Activated CD4-positive, alpha-beta T cell treated with anti-CD3 and anti-CD28 coated beads for 36 hours (primary cell): ENCODE measurements at places on chromosomes 7 and 10.
A peak's percentile ranks its signal among the peaks of the same experiment; 100 is the strongest.

DNA sequence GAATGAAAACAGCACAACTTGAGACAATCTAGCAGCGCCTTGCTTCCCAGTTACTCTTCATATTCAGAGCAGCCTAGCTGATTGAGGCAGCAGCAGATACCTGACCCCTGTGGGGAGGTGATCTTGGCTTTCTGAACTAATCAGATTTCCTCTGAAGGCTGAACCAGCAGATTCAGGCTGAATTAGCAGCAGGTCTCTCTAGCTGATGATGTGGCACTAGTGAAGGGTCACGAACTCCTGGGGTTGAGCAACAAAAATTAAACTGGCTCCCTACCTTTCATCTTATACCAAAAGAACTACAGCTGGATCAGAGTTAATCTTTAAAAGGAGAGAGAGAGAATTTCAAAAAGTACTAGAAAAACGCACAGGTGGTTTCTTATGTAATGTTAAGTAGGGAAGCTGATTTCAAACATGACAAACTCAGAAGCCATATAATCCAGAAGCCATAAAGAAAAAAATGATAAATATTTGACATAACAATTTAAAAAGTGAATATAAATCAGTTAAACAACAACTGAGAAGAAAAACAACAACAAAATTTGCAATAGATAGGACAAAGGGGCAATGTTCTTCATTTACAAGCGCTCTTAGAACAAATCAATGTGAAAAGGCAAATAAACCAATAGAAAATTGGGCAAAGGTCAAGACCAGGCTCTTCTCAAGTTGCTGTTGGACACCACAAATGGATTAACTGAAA is 13.5 kb downstream of the SLC25A13 start:
- DNase-seq, result no peak

DNA sequence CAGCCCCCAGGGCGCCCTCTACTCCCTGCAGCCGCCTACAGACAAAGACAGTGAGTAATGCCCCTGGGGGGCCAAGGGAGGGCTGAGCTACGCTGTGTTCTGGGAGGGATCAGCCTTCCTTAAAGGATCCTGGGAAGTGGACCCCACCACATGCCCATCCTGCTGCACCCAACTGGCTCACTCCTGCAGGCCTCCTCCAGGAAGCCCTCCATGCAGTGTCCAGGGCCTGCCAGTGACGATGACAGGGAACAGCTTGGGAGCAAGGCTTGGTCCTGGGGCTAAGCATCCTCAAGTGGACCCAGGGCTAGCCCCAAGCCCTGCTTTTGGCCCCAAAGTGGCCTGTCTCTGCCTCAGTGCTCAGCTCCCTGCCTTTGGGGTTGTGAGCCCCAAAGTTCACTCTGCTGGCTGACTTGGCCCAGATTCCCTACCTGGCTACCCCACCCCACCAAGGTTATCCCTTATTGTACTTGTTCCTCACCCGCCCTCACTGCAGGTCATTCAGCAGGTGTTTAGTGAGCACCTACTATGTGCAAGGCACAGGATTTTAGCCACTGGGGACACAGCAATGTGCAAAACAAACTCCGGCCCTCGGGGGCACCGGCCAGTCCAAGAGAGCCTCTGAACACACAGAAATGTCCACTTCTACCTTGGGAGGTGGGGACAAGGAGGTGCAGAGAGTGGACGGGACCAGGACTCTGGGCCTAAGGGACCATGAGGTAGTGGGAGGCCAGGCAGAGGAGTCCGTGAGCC is 83.5 kb downstream of the MYL10 start:
- DNase-seq, result no peak

DNA sequence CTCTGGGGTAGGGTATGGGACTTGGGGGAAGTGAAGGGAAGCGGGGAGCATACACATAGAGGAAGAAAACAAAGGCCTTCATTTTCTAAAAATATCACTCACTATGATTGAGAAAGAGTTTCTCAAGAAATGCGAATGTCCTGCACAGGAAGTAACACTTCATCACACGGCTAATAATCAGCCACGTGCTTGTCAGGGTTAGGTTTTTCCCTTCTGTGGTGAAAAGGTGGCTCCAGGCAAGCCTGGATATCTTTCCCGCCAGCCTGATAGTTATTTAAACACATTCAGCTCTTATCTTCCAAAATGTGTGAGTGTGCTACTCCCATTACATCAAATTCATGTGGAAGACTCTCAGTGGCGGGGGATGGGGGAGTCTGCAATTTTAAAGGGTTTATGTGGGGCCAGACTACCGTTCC is 166.4 kb upstream of the ADO start:
- DNase-seq, result no peak

- DNase-seq, result no peak
Observed at GRCh38 chr7:69419934-69420333, 178.3 kb upstream of the AUTS2 start.

DNA sequence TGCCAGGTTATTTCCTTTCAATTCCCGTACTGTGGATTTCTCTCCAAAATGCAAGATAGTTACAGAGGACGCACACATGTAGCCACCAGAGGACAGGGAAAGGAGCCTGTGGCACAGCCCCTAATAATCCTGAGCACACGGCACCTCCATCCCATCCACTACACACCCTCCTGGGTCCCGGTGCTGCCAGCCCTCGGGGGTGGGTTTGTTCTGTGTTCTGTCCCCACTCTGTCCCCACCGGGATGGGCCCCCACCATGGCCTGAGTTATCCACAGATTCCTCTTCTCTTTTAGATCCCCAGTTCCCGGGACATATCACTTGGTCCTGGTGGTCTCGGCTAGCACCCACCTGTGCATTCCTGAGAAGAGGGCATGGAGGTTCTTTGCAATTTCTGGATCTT is 196.9 kb upstream of the PPP2R2D start:
- DNase-seq, result no peak

GRCh38 chr7:146115851-146116520 is 615 bp upstream of the CNTNAP2 start:
- peak; percentile 64 for DNase-seq

DNA sequence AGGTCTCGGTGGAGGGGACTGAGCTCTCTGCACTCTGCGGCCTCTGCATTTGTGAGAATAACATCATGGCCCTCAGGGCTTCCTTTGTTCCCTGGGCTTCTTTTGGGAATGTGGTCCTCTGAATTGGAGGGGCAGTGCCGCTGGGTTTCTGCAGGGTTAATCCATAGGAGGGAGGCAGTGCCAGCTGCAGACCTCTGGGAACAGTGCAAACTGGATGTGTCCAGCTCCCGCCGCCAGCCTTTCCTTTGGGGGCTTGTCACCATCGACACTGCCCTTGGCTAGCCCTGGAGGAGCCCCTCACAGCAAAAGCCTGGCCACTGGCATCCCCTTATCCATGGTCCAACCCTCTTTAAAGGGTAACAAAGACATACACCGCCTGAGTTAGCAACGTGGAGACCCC is 174.0 kb downstream of the WDR37 start:
- DNase-seq, result no peak

- DNase-seq, result no peak
Observed at GRCh38 chr10:43749940-43750552, 101.4 kb upstream of the ZNF32 start.

DNA sequence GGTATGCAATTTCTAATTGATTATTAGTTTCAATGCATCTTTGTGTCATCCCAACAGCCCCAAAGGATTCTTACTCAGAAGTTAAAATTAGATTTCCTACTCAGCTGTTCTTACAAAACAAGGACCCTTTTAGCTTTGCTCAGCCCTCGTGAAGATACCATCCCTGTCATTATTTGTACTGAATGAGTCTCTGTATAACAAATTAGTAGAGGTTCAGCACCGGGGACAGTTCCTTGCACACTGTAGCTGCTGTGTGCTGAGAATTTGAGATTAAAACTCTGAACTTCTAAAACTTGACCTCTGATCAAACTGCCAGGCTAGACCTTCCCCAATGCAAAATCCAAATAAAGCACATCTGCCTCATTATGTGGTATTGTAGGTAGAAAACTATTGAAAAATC is 299.1 kb downstream of the LHFPL3 start:
- peak; percentile 26 for DNase-seq

DNA sequence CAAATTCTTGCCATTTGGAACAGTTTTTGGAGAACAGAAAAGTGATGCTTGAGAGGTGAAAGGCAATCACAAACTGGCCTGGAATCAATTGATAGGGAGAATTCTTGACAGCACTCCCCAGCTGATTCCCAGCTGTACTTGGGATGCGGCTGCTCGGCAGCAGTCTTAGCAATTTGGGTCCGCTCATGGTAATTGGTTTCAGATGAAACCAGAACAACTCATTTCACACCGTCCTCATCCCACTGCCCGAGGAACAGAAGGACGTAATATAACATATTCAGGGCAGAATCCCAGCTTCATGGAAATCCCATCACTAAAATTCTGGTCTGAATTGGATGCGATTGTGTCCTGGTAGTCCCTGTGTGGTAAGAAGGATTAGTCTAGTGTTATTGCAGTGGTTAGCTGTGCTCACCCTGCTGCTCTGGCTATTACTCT is 223.3 kb upstream of the FERD3L start:
- no peak for DNase-seq

DNA sequence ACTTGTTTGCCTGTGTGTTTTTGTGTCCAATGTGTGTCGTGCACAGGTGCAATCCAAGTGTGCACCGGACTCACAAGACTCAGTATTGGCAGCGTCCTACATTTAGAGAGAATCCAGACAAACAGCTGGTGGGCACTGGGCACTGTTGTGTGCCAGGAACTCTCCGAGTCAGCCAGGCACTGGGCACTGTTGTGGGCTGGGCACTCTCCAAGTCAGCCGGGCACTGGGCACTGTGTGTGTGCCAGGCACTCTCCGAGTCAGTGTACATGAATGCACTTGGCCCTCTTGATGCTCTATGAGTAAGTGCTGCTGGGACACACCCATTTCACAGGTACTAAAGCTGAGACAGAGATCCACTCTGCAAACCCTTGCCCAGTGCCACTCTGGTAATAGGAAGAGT is 303.5 kb downstream of the PTPRN2 start:
- no peak for DNase-seq

DNA sequence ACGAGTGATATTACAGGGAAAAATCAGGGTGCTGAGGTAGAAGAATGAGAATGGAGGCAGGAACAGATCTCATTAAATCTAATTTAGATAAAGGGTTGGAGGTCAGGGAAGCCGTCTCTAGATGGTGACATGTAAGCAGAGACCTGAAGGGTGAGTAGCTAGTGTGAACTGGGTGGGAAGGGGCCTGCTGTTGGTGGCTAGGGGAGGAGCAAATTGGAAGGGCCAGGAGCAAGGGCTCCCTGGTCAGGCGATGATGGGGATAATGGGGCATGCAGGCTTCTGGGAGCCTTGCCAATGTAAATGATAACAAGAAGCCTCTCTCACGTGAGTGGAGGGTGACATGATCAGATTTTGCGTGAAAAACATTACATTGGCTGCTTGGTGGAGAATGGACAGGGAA is 76.3 kb downstream of the WDFY4 start:
- no peak for DNase-seq

DNA sequence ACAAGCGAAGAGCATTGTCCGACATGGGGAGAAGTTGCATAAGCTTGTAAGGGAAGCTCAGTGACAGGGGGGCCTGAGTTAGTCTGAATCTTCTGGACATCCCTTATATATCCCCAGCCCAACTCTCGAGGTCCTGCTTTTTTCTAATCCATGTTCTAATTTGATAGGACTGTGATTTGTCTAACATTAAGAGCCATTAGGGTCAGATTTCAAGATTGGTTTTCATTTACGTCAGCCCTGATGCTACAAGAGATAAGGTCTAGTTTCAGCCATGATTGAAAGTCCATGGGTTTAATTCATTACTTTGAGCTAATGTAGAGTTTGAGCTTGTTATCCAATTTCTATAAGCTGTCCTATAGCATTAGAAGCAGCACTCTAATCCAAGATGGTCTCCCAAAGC is 20.3 kb downstream of the TLX1 start:
- no peak for DNase-seq

- DNase-seq, result no peak
Observed at GRCh38 chr7:111783854-111784253, 221.6 kb upstream of the IMMP2L start.

- DNase-seq, result peak; percentile 20
Observed at GRCh38 chr7:5421714-5422395, 1.8 kb downstream of the TNRC18 start.

- no peak for DNase-seq
Observed at GRCh38 chr10:94131885-94132284, 138.2 kb downstream of the PLCE1 start.

DNA sequence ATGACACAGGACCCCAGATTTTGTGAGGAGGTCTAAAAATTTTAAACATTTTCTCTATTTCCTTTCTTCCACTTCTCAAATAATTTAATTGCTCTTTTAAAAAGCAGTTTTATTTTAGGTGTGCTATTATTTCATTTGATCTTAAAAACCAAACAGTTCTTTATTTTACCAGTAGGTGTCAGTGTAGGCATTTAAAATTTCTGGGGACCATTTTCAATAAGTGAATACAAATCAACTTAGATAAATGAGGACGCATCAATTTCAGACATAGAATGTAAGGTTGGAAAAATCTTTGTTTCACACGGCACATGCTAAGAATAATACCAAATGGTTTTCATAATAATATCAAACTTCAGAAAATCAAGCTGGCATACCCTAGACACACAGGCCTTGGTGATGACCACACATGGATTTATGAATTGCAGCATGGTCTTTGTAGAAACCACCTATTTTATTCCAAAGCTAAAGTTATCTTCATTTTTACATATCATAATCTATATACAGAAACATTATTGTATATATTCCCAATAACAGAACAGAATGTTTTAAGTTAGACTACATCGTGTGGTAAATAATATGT is 127.6 kb upstream of the SLC26A5 start:
- no peak for DNase-seq

DNA sequence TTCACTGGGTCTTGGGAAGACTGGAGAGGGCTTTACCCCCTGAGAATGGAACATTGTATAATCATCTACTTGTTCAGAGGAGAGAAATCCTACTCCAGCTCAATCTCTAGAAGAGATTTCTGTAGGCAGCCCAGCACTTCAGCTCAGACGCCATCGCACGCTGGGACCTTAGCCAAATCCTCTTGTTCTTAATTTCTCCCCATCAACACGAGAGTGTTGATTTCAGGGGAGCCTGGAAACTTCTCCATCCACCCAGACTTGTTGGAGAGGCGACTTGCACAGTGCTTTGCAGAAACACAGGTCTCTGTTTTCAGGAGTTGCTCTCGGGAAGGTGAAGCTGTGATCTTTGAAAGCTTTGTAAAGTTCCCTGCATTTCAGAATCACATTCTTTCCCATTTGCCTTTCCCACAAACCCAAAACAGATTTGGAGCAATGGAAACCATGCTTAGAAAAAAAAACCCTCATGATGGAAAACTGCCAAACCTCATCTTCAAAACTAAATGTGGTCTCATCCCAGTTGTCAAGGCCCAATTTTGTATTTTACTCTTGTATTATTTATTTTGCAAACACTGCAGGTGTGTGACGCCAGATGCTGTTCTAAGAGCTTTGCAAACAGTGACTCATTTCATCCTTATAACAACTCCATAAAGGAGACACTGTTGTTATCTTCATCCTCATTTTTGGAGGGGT is 60.9 kb downstream of the CALML3 start:
- no peak for DNase-seq

- DNase-seq, result no peak
Observed at GRCh38 chr10:68032113-68032512, 43.0 kb downstream of the HERC4 start.
